ENCODE measurements at places on chromosomes 12 and 14.

GRCh38 chr14:35254736-35255135 is 37.4 kb upstream of the PSMA6 start:
- no peak for DNase-seq

DNA sequence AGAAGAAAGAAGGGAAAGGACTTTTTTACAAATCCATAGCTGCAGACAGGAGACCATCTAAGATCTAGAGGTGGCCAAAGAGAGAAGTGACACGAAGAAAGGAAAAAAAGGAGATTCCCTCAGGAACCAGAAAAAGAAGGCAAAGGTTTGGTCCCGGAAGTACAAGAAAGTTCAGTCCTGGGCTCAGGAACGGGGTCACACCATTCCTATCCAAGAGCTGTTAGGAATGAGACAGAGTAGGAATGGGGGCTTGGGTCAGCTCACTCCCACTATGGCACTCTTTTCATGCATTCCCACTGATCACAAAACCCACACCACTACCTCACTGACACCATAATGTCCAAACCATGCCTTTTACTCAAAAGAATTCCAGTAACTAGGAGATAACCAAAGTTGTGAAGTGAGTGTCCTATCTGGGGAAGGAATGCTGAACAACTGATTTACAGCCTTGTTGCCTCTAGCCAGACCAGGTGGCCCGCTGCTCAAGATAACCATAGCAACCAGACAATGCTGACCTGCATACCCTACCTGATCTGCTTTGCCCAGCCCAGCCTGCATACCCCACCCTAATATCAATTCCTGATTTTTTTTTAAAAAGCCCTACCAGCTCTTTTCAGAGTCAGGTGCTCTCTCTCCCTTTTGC is 8.4 kb downstream of the PPP2R3C start:
- no peak for DNase-seq

- no peak for DNase-seq
These were observed 1428.3 kb downstream of the AACS start for GRCh38 chr12:126493366-126494108.

DNA sequence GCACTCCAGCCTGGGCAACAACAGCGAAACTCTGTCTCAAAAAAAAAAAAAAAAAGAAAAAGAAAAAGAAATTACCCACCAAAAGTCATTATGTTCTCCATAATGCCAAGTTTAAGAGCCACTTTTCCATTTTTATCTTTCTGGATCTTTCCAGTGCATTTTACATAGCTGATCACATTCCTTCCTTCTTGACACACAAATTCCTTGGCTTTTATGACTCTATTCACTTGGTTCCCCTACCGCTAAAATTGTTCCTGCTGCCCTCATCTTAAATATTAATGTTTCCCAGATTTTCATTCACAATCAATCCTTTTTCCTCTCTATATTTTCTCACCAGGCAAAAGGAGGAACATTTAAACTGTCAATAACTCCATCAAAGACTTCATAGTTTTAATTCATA is 20.2 kb downstream of the KLHL28 start:
- no peak for DNase-seq

DNA sequence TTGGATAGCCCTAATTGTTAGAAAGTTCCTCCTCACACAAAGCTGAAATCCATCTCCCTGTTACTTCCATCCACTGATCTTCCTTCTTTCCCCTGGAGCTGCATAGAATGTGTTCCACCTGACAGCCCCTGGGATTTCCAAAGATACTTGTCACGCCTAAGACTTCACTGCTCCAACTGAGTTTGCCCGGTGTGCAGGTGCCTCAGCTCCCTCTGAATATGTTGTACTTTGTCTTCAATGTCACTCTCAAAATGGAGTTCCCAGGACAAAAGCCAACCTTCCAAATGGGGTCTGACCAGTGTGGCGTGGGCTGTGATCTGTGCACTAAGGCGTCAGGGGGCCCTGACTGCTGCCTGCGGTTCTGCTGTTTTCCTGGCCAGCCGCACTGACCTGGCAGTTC is 42.8 kb downstream of the CACNA2D4 start:
- DNase-seq: no peak

- DNase-seq: no peak
These were observed 22.7 kb upstream of the SRGAP1 start for GRCh38 chr12:63821781-63822251.

- DNase-seq: no peak
These were observed 248.6 kb upstream of the KRR1 start for GRCh38 chr12:75759842-75760572.

DNA sequence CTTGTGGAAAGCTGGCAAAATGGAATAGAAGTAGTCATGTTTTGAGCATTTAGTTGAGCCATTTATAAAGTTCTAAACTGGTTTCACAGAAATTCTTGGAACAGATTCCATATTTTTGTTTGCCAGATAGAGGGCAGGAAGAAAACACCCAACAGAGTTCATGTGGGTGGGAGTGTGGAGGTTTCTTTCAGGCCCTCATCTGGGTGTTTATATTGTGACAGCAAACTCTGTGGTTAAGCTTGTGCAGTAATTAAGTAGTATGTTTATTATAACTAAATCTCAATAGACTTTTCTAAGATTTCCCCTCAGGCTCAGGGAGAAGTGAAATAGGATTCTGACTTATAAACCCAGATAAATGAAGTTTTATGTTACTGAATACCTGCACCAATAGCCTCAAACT is 57.4 kb downstream of the SPPL3 start:
- no peak for DNase-seq

DNA sequence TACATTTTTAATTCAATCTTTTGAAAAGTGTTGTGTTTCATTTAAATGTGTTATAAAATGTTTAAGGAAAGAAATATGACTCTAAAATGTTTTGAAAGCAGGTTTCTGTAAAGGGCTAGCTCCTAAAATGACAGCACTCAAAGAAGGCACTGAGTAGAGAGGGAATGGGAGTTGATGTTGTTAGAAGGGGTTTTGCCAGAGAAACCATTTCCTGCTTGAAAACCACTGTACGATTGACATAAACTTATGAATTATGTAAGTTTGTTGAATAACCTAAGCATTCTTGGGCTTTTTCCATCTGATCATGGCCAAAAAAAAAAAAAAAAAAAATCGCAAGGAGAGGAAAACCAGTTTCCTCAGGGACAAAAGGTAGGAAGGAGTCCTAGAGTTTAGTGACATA is 234.0 kb downstream of the EGLN3 start:
- DNase-seq: no peak

- no peak for DNase-seq
These were observed 46.0 kb downstream of the FAM222A start for GRCh38 chr12:109759595-109759994.

GRCh38 chr14:87892763-87893162 is 100.2 kb downstream of the GALC start:
- DNase-seq: no peak

- DNase-seq: no peak
These were observed 634.6 kb downstream of the SLC6A15 start for GRCh38 chr12:84277986-84278385.

DNA sequence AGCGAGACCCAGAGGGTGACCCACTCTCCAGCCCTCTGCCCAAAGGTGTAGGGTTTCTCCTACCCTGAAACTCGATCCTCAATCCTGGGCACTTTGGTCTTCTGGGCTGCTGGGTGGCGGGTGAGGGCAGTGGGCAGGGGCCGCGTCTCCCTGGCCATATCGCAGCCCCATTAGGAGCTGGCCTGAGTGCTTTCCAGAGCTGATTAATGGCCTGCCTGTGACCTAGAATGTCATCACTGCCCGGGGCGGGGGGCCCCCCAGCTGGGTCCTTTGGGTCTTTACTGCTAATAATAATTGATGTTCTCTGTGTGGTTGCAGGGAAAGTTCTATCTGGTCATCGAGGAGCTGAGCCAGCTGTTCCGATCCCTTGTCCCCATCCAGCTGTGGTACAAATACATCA is 47.8 kb downstream of the HRK start:
- DNase-seq: no peak
